Hematopoietic multipotent progenitor cell (in vitro differentiated cells): ENCODE measurements at places on chromosomes 5 and 9.
A peak's percentile ranks its signal among the peaks of the same experiment; 100 is the strongest.

GRCh38 chr5:142143878-142144277 lies 35.3 kb downstream of the NDFIP1 start:
- DNase-seq, result no peak

DNA sequence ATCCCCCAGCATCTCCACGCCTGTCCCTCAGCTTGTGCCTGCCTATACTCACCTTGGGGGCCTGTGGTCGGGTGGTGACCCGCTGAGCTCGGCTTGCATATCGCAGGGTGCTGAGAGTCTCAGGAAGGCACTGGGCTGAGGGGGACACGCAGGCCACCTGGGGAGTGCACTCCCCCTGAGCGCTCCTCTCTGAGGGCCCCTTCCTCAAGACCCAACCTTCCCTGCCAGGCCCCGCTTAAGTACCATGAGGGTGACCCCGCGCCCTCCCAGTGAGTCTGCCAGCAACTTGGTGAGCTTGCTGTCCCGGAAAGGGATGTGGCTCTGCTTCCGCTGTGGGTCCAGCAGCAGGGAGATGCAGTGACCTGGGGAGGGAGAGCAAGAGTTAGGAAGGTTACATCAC lies 4.1 kb downstream of the KIF12 start:
- DNase-seq, result no peak

GRCh38 chr5:154344461-154344860 lies 101.3 kb upstream of the SAP30L start:
- DNase-seq, result no peak

DNA sequence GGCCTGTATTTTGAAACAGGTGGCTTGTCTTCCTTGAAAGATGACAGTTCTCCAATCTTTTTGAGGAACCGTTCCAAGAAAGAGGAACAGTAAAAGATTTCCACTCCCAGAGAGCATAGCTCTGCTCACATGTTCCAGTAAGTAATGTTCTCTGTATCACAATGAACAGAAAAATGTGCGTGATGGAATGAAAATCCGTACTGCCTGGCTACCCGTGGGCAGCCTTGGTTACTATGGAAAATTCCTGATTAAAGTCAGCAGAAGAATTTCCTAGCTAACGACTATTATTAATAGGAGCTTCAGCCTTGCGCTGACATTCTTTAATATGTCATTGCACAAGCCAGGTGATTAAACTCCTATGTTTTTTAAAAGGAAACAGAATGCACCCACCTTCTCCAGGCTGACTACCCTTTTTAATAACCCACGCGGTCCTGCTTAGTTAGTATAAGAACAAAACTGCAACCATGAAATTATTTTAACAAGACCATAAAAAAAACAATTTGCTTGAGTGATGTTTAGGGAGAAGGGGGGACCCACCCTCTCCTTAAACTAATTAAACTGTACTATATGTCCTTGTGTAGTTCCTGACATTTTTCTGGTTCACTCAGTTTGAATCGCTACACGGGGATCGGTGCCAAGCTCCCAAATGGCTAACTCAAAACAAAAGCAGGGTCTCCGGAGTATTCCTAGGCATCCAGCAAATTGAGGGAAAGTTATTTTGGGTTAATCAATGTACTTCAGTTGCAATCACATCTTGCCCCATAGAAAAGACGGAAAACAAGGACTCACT lies 54.8 kb upstream of the CPEB4 start:
- DNase-seq, result no peak

DNA sequence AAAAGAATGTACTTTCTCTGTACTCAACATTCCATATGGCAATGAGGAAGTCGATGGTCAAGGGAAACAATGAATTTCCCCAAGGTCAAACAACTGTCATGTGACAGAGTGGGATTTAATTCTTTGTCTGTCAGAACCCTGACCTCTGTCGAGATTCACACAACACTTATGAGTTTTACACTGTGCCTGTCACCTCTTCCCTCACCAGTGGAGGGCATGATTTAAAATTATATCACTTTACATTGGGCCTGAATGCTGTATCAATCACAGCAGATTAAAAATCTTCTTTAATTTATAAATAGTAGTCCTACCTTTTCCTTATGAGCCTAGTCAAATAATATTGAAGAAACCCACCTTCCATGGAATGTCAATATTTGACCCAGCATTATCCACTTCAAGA lies 276.7 kb downstream of the CDH10 start:
- DNase-seq, result no peak

- DNase-seq, result no peak
Observed at GRCh38 chr9:86926145-86926544, 21.2 kb downstream of the GAS1 start.

GRCh38 chr5:74272024-74272775 lies 368.3 kb downstream of the ENC1 start:
- no peak for DNase-seq

DNA sequence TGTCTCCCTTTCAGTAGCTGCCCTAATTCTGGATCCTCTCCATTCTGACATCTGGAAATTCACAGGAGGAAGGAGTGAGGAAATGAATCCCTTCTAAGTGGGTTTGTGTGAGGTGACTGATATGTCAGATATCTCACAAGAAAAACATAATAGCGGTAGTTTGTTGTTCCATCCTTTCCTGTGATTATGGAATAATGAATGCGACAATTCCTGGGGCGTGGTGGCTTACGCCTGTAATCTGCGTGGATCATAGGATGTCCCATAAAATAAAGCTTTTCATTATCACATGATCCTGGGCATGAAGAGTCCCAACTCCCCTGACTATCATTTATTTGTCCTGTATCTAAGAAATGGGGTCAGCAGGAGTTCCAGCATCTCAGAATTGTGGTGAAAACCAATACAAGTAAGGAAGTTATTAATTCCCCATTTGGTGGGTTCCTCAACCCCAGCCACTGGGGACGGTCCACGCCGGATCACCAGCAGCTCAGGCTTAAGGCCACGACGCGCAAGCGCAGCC lies 375 bp upstream of the C5orf24 start:
- peak; percentile 2 for DNase-seq

- no peak for DNase-seq
Observed at GRCh38 chr5:117271656-117272055, 697.0 kb upstream of the SEMA6A start.

- DNase-seq, result no peak
Observed at GRCh38 chr5:2432076-2432920, 319.2 kb downstream of the IRX2 start.

DNA sequence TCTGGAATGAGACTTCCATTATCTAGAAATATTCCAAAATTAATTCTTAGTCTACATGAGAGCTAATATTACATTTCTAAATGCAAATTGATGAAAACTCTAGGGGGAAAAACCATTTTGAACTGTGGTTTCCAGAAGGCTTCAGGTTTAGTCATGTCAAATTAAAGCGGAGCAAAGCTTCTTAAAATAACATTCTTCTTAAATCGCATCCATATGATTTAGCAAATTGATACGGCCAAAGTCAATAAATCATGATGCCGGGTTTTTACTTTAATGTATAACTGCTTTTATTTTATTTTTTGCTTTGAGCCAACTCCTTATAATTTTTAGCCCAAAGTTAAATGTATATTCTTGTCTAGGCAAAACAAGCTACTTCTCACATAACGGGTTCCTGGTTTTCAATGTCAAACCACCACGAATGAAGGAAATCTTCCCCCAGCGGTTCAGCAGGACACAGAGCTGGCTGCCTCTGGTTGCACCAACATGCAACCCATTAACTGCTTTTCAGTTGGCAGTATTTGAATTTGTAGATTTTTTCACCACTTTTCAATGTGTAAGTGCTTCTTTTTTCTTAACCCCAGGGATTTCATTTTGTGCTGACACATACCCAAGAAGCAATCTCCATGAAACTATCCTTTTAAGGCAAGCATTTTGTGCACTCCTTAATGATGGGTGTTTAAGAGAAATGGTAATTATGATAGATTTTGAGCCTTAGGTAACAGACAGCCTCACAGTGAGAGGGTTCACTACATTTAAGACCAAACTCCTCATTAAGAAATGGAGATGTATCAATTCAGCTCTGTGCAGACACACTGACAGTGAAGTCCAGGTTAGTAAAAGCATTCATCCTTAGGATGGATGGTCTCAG lies 35.5 kb downstream of the EFNA5 start:
- no peak for DNase-seq

- DNase-seq, result no peak
Observed at GRCh38 chr9:121675381-121675780, 23.9 kb downstream of the DAB2IP start.

DNA sequence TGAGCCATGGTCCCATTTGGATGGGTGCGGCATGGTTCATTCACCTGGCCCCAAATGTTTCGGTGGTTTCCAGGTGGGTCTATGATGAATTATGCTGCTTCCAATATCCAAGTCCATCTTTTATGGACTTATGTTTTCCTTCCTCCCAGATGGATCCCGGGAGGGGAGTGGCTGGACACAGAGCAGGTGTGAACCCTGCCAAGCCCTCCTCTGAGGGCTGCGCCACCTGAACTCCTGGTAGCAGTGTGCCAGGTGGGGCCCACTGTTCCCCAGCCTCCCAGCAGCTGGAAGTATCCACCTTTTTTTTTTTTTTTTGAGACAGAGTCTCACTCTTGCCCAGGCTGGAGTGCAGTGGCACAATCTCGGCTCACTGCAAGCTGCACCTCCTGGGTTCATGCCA lies 42.9 kb downstream of the WNK2 start:
- no peak for DNase-seq

- no peak for DNase-seq
Observed at GRCh38 chr9:132616725-132617124, 34.3 kb downstream of the BARHL1 start.

DNA sequence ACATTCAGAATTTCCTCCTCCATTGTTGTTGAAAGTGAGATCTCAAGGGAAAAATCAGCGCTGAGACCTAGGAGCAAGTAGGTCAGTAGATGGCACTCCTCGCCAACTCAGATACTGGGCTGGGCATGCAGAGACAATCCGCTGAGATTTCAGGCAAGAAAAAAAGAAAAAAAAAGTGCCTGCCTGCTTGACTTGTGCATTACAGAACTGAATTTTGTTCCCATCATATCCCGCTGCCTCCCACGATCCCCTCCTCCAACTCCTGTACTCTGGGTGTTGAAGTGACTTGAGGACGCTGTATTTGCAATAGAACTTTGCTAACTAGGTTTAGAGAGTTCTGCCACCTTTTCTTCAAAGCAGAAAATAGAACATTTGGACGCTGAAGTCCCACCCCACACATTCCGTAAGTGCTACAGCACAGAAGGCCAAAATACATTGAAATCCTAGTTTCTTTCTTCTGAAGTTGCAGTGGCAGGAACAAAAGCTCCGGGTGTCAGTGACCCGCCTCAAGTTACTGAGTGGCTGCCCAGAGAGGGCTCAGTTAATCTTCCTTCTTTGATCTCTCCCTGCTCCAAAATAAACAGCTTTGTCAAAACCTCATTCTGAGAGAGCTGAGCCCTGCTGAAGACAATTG lies 265.8 kb downstream of the MLLT3 start:
- peak; percentile 69 for DNase-seq

GRCh38 chr5:154475591-154476353 lies 2.3 kb downstream of the HAND1 start:
- no peak for DNase-seq
